ENCODE measurements at places on chromosomes 7 and 10.
A peak's percentile ranks its signal among the peaks of the same experiment; 100 is the strongest.

DNA sequence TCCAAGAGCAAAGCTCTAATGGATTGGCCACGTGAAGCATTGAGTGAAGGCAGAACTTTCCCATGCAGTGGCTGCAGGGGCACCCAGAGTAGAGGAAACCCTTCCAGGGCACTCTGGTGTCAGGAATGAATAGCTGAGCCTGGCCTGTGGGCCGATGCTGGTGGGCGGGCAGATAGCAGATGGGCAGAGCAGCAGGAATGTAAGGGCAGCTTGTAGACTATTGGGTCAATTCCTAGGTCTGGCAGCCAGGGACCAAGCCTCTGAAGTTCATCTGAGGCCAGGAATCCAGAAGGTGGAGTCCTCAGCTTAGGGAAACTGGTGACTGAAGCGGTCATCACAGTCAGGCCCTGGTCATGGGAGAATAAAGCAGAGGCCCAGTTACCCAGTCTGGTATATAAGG is 115.4 kb downstream of the TMEM178B start:
- DNase-seq = no peak

- DNase-seq = peak; percentile 33
These were observed 279.5 kb upstream of the AKR1E2 start for GRCh38 chr10:4546500-4546899.

DNA sequence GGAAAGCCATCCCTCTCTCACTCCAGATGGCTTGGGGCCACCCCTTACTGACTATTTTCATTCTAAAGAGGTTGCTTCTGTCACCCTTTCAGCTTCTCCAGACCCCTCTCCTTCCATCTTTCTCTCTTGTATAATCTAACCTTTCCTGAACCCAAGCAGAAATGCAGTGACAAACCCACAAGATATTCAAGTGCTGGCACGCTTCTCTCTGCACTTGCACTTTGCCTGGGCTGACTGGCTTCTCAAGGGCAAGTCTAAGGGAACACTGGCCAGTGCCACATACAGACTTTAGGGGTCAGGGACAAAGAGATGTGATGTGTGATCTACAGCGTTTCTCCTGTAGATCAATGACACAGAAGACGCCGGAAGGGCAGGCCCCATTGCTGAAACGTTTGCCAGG is 150.4 kb upstream of the LANCL2 start:
- no peak for DNase-seq

GRCh38 chr10:34759161-34759836 is 55.8 kb downstream of the PARD3 start:
- DNase-seq = no peak

GRCh38 chr10:76497666-76498065 is 1066.2 kb downstream of the LRMDA start:
- no peak for DNase-seq

DNA sequence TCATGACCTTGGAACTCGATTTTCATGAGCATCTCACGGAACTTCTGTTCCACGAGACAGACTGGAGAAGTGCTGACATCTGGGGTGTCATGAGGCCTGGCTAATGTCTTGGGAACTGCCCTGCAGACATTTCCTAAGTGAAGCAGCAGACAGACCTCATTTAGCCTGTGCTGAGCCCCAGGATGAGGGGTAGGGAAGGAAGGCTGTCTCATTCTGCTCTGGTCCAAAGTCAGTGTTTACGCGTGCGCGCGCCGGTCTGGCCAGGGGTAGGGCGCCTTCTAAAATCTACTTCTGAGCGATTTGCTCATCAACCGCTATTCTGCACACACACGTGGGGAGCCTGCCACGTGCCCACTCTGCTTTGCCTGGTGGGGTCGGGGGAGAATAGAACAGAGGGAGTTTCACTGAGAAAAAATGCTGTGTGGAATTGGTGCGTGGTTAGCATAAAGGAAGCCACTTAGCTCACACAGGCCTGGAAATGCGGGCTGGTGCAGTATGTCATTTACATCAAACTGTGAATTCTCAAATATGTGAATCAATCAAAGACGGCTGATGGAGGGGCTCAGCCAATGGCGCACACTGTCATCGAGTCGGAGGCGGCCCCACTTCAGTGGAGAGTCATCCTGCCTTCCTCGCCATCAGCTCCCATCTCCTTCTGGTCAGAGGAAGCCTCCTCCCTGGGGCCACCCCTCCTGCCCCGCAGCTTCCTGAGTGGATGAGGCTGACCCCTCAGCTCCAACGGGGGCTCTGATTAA is 335.1 kb downstream of the ADARB2 start:
- no peak for DNase-seq

- no peak for DNase-seq
These were observed 30.1 kb upstream of the RBM20 start for GRCh38 chr10:110613996-110614495.

- DNase-seq = no peak
These were observed 119.8 kb downstream of the SLIT1 start for GRCh38 chr10:97065686-97066660.

DNA sequence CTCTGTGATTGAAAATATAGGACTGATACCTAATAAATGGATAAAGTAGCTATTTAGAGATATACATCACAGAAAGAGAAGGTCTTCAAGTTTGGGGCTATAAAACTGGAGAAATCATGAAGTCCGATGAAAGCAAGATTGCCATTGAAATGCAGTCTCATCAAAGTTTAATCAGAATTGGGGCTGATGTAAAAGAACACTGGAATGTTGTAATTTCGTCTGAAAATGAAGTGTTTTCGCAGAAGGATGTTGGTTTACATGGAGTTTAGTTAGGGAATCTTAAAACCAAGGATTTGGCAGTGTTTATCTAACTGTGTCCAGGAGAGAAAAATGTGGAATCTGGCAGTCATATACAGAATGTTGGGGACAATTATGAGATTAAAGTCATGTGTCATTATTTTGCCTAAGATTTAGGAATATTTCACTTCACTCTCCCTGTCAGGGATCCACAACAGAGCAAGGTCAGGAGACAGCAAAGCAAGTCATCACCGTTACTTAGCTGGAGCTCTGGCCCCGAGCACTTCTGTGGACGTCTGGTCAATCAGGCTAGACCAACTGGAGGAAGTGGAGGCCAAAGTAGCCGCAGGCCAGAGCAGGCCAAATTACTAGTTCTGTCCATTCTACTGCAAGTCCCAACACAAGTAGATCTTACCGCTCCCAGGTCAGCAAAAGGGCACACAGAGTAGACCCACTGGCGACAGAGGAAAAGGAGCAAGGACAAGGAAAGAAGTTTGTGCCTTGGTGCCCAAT is 37.0 kb downstream of the EPDR1 start:
- no peak for DNase-seq

GRCh38 chr7:30850426-30850825 is 61.2 kb upstream of the AQP1 start:
- no peak for DNase-seq

DNA sequence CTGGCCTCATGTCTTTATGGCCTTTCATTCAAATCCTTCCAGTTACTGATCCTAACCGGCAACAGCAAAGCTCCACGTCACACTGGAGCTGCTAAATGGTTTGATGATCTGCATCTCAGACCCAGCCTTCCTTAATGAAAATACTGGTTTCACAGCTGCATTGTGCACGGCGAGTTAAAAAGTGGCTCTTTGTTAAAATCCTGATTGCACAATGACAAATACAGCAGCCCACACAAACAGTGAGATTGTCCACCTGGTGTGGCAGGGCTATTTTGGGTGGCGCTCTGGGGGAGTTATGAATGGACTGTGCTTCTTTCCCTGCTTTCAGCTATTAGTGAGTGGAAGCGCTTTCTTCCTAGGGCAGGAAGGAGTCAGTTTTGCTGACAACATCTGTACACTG is 63.4 kb upstream of the C1QL3 start:
- DNase-seq = no peak

DNA sequence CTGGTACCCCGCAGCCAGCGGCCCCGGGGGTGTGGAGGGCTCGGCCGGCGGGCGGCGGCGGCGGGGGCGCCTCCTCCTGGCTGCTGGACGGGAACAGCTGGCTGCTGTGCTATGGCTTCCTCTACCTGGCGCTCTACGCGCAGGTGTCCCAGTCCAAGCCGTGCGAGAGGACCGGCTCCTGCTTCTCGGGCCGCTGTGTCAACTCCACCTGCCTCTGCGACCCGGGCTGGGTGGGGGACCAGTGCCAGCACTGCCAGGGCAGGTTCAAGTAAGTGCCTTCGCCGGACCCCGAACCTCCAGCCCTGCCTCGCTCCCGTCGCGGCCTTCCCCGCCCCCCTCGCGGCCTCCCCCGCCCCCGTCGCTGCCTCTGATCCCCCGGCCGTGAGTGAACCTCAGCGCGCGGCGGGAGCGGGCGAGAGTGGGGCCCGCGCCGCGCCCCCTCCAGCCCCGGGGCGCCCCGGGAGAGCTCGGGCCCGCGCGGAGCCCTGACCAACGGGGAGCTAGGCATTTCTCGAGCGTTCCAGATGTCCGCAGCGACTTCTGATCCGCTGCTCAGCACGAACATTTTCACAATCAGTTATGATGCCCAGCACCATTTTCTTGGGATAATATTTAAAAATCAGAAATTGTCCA is 727 bp downstream of the ATRNL1 start:
- no peak for DNase-seq

GRCh38 chr10:107585630-107586029 is 421.1 kb upstream of the SORCS1 start:
- no peak for DNase-seq

DNA sequence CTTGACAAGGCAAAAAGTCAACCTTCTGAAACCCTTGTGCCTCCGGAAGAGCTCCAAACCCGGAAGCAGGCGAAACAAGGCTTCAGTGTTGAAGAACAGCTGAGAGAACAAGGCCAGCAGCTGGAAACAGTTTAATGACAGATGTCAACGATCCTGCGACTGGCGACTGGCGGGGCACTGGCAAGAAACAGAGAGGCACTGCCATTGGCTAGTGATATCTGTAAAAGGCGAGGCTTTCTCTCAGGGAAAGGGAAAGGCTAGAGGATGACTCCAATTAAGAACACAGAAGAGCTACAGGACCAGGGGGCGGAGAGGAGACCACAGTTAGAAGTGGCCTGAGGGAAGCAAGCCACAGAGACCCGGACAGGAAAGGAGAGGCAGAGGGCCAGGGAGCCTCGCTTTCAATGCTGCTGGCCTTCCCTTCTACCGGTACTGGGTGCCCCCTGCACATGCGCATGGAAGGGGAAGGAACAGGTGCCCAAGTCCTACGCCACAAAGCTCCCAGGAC is 19.4 kb downstream of the ITGB1 start:
- DNase-seq = no peak

GRCh38 chr10:71911296-71911953 is 52.8 kb upstream of the CHST3 start:
- no peak for DNase-seq

DNA sequence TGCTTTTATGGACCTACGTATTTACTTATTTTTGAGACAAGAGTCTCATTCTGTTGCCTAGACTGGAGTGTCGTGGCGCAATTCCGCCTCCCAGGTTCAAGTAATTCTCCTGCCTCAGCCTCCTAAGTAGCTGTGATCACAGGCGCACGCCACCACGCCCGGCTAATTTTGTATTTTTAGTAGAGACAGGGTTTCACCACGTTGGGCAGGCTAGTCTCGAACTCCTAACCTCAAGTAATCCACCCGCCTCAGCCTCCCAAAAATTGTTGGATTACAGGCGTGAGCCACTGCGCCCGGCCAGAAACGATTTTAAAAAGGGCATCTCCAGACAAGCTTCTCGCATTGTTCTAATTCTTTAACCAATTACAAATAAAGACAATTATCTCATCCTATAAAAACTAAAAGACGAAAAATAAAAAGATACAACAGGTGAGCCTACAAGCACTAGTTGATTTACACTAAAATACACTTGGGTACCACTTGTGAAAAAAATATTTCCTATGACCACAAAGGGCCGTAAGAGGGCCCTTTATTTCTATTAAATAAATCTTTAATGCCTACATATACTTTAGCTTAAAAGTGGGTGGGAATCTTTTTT is 2.4 kb downstream of the TRA2A start:
- no peak for DNase-seq

- DNase-seq = no peak
These were observed 77.2 kb upstream of the OPALIN start for GRCh38 chr10:96436035-96436434.

DNA sequence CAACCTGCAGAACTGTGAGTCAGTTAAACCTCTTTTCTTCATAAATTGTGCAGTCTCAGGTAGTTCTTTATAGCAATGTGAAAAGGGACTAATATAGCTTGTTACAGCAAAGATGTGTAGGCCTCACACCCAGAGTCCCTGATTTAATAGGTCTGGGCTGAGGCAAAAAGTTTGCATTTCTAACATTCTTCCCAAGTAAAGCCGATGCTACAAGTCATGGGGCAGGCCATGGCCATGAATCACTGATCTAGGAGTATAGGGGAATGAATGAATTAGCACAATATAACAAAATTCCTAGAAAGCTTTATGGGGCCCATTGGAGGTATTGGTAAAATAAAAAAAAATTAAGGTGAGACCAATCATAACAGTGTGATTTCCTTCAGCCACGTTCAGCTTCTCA is 11.5 kb upstream of the AASS start:
- no peak for DNase-seq

DNA sequence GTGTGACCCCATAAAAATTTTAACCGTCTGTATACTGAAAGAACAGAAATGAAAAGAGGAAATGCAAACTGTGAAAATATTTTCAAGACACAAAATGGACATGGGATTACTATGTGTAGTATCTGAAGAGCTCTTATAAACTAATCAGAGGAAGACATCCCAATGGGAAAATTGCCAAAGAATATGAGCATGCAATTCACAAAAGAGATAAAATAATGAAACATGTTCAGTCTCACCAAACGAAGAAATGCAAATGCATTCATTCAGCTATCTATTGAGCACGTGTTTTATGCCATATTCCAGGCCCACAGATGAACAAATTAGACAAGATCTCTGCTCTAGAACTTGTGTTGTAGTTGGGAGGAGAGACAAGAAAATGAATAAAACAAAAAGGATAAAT is 63.2 kb downstream of the NHLRC2 start:
- DNase-seq = no peak

DNA sequence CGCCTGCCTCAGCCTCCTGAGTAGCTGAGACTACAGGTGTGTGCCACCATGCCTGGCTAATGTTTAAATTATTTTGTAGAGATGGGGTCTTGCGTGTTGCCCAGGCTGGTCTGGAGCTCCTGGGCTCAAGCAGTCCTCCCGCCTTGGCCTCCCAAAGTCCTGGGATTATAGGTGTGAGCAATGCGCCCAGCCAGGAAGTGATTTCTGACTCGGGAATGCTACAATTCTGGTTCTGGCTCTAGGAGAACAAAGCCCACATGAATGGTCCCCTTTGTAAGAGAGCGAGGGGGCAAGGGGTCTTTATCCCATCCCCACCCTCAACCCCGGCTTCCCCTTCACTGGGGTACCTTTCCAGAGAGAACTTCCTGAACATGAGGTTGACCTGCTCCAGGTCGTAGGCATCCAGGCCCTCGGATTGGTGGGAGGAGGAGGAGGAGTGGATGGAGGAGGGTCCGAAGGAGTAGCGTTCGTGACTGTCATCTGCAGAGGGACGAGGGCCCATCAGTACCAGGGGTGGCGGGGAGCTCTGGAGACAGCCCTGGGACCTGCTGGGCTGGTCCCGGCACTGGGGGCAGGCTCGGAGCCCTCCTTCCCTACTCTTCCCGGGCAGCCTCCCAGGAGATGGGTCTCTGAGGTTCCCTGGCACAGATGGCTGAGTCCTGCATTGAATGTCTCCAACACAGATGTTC is 79.9 kb upstream of the GNA12 start:
- no peak for DNase-seq

GRCh38 chr10:33136271-33136670 is 178.2 kb upstream of the ITGB1 start:
- no peak for DNase-seq

Measured in AG04450 (cell line).